Gastrocnemius medialis (tissue), 4 donors: ENCODE measurements at places on chromosomes 6 and 20.
A peak's percentile ranks its signal among the peaks of the same experiment; 100 is the strongest.

GRCh38 chr20:36314734-36315544 lies 8.8 kb downstream of the DLGAP4 start:
- no peak for DNase-seq

- DNase-seq, result no peak
These were observed 89.3 kb upstream of the SLC22A23 start for GRCh38 chr6:3546121-3546520.

GRCh38 chr6:12262236-12263061 lies 27.7 kb upstream of the EDN1 start:
- no peak for DNase-seq

DNA sequence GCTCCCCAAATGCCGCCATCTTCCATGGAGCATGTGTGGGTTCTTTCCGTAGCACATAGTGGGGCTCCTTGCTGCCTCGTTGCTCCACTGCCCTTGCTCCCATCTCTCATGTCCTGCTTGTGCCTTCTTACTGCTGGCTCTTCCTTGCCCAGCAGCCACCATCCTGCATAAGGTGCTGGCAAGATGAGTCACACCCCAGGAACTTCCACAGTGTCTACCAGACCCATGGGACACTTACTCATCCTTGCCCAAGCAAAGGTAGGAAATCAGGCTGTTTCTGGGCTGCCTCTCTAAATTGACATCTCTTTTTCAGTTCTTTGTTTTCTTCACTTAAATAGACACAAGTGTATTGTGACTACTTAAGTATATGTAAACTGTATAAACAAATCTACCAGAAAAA lies 39.4 kb upstream of the RGS17 start:
- no peak for DNase-seq

- no peak for DNase-seq
These were observed 24.9 kb upstream of the ASIP start for GRCh38 chr20:34216382-34216742.

DNA sequence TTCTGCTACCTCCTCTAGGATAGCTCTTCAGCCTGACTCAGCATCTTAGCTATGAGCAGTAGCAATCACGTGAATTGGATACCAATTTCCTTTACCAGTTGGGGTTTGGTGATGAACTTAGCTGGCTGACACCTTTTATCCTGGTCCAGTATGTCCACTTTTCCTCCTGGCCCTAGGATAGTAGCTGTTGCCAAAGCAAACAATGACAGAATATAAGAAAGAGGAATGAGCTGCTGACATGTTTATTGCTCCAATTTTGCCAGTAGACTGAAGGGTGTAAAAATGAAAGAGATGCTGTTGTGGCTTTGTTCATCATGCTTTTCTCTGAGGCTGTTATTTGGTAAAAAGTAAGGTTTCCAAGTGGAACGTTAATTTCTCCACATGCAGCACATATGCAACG lies 168.3 kb upstream of the JAG1 start:
- no peak for DNase-seq

- DNase-seq, result no peak
These were observed 39.2 kb upstream of the MMS22L start for GRCh38 chr6:97322226-97322625.

- DNase-seq, result no peak
These were observed 93.2 kb downstream of the MYO6 start for GRCh38 chr6:75842191-75842590.

DNA sequence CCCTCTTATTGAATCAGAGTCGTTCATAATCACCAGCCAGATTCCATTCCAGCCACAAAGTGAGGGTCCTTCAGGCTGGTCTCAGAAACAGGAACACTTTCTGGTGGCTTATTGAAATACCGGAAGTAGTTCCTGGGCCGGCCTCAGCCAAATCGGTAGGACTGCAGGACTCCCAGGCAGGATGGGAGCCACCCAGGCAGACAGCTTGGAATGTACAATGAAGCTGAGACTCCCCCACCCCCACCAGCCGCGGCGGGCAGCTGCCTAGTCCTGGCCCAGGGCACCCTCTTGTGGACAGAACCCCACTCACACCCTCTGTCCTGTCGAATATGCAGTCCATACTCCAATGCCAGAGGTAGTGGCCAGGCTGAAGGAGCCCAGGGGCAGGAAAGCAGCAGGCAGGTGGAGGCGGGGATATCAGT lies 43.8 kb downstream of the MDFI start:
- peak; percentile 80 for DNase-seq

GRCh38 chr6:135188718-135189117 lies 7.6 kb downstream of the MYB start:
- no peak for DNase-seq

DNA sequence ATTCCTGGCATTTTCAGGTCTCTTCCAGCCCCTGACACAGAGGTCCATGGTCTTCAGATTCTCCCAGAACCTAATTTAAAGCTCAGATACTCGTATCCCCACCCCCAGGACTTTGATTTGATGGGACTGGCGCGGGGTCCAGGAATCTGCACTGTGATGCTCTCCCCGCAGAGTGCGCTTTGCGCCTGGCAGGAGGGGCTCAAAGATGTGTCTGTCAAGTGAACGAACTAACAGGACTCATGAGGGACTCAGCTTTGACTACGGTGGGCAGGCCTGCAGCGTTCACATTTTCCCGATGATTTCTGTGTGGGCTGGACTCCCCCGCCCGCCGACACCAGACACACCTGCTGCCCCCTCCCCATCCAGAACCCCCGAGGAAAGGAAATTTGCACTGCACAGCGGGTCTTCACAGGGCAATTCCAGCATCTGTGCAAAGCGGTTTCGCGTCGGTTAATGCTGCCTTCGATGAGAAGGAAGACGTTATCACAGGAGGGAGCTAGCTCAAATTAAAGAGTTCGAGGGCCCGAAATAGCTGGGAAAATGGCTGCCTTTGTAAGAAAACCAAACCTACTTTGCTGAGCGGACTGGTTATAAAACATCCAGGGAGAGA lies 90.2 kb downstream of the ZDHHC14 start:
- DNase-seq, result no peak

DNA sequence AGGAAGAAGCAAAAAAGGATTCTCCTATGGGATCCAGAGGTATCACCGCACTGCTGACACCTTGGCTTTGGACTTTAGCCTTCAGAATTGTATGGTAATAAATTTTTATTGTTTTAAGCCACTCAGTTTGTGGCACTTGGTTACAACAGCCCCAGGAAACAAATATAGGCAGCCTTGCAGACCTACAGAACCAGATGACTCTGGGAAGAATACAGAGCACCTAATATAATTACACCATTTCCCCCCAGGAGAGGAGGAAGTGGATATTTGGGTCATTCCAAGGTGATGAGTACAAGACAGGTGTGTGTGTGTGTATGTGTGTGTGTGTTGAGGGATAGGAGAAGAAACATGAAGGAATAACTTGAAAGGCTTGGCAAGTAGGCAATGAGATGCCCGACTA lies 84.2 kb upstream of the ENPP5 start:
- DNase-seq, result no peak

- no peak for DNase-seq
These were observed 85.2 kb downstream of the SHLD1 start for GRCh38 chr20:5835321-5835821.

DNA sequence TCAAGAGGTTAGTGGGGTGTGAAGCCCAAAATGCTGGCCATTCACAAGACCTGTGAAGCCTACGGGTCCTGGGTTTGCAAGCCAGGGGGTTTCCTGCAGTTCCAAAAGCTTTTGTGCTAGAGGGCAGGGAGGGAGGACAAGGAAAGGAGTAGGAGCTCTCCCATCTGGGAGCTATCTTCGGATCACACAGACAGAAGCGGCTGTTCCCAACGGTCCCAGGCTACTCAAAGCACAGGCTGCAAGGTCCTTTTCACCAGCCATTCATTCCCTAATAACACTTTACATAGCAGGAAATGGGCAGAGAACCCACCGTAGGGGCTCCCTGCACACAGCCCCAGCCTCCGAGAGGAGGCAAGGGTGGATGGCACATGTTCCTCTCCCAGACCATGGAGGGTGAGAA lies 296.9 kb downstream of the FOXC1 start:
- no peak for DNase-seq

DNA sequence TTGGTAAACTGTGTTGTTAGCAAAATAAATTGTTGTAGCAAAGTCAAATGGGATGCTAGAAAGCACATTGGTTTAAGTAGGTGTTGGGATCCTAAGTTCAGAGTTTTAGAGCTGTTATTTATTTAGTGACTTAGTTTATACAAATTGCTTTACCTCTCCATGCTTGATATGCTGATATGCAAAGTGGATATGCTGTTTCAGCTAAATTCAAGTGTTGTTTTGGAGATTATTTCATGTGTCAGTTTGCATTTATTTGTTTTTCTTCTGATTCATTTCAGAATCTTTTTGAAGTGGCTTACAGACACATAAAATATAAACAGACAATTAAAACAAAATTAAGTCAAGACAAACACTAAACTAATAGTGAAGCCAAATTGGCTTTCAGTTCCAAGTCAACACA lies 203.5 kb downstream of the ADGRB3 start:
- DNase-seq, result no peak

DNA sequence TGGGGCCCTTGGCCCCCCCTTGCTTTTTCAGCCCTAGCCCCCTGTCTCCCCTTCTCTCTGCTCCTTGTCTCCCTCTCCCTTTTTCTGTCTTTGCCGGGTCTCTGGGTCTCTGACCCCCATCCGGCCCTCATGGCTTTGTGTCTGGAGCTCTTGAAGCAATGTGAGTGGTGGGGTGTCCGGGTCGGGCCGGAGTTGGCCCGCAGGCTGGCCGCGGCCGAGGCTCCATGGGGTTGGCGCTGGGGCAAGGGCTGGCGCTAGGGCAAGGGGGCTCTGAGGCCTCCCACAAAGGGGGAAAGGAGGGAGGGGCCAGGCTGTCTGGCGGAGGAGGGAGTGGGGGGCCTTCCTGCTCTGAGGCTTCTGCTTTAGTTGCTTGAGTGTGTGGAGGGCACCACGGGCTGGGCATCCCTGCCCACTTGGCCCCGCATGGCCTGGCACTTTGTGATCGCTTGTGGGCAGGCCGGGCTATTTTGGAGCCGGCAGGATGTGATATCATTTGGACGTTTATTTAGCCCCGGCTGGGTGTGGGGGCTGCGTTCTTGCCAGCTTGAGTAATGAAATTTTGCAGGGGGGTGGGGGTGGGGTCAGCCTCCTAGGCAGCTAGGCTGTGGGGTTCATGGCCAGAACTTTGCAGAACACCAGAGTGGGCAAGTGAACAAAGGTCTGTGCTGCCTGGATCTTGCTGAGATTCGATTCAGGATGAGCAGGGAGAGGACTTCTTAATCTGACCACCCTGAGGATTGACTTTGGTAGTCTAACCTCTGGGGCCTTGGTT lies 78.7 kb upstream of the MYL9 start:
- DNase-seq, result peak; percentile 71

GRCh38 chr6:152246554-152247337 lies 390.4 kb downstream of the SYNE1 start:
- no peak for DNase-seq

DNA sequence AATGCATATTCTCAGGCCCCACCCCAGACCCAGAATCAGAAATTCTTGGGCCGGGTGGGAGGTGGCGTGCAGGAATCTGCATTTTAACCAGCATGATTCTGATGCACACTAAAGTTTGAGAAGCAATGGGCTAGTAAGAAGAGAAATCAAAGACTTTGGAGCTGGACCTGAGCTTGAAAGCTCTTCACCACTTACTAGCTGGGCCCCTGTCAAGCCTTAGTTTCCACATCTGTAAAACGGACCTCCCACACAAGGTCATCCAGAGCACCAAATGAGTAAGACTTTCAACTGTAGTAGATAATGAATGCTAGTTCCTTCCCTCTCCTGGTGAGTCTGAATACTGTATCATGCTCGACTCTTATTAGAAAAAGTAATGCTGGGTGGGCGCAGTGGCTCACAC lies 87.0 kb downstream of the TBC1D7 start:
- DNase-seq, result no peak

DNA sequence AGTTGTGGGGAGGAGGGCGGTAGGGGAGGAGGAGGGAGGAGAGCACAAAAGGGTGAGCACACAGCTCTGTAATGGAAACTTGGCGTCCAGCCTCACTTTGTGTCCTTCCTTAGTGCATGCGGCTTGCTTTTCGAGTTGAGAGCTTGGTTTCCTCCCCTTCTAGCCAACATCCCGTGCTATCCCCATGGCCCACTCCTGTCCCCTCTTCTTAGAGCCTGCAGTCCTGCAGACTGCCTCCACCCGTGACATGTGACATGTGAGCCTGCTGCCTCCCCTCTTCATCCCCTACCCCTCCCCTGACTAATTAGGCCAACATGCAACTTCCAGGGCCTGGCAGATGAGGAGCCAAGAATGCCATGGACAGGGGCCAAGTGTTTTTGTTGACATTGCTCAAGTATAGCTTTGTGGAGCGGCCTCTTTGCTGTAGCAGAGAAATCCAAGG lies 63.2 kb downstream of the SLC24A3 start:
- DNase-seq, result peak; percentile 49

DNA sequence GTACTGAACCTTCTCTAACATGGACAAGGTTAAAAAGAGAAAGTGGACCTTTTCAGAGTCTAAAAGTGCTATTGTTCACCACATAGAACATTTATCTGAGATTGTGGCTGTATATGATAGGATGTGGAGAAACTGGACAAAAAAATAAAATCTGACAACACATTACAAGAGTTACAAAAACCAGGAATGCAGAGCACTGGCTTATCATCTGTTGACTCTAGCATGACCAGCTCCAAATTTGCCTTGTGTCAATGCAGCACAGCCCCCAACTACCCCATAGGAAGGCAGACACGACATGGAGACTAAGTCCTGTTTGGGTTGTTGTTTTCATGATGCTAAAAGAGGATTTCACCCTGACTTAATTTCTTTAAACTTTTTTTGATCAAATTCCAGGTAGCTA lies 436.9 kb upstream of the MARCKS start:
- DNase-seq, result no peak
